ENCODE measurements at places on chromosomes 1 and 21.

DNA sequence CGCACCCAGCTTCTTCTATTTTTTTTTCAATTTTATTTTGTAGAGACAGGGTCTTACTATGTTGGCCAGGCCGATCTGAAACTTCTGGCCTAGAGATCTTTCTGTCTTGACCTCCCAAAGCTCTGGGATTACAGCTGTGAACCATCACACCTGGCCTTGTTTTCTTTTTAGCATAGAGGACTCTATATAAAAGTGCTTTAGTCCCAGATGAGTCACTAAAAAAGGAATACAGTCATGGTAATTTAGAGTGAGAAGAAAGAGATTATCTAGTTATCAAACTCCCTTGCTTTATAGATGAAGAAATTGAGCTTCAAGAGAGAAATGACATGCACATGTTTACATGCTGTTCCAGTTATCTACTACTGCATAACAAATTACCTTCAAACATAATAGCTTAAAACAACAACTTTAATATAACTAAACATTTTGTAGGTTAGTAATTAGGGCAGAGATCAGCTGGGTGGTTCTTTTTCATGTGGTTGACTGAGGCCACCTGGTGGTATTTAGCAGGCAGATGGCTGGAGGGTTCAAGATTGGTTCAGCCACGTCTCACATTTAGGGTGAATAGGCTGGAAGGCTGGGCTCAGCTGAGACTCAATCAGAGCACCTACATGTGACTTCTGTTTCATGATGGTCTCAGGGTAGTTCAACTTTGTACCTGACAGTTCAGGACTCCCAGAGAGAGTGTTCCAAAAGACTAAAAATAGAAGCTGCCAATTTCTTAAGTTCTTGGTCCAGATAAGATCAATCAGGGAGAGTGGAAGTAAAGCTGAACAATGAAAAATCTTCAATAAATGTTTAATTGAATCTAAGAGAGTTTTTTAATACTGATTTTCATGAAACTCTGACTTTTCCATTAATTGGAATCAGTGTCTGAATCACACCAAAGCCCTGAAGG, 16.9 kb upstream of the MTF2 start:
- DNase-seq: no peak

- DNase-seq: no peak
Observed at GRCh38 chr1:51302746-51303145, 27.6 kb downstream of the TTC39A start.

- DNase-seq: no peak
Observed at GRCh38 chr1:9595156-9595967, 6.7 kb downstream of the TMEM201 start.

DNA sequence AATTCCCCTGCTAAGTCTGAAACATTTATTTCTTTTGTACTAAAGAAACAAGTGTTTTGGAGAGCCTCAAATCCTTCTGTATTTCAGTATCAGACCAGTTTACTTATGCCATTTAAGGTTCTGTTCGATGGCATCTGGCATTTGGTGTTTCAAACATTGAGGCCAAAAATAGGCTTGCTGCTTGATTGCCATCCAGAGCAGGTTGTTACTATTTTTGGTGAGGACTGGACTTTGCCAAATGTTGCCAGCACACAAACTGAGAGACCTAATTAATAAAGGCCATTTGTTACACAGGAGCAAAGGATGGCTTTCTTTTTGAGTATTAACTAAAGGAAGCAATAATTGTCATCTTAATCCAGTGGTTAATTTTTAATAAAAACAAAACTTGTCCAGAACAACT, 26.2 kb downstream of the VPS45 start:
- no peak for DNase-seq

DNA sequence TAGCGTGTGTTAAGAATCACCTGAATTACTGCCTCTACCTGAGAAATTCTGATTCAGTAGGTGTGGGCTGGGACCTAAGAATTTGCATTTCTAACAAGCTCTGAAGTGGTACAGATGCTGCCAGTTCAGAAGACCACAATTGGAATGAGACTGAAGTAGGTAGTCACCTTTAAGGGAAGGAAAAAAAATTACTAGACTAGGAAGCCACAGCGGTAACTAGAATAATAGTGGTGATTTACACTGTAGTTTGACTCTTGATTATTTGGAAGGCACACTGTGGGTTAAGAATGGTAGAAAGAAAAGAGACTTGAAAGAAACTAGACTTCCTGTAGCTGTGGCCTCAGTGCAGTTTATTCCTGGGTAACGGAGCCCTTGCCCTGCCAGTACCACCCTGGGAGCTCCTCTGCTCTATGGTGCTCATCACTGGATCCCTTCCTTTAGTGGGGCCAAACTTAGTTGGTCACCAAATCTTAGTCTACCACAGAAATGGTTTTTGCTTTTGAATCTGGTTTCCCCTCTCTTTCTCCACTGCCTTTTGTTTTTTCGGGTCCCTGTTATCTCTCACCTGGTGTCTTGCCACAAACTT, 43.6 kb downstream of the ARID1A start:
- no peak for DNase-seq

DNA sequence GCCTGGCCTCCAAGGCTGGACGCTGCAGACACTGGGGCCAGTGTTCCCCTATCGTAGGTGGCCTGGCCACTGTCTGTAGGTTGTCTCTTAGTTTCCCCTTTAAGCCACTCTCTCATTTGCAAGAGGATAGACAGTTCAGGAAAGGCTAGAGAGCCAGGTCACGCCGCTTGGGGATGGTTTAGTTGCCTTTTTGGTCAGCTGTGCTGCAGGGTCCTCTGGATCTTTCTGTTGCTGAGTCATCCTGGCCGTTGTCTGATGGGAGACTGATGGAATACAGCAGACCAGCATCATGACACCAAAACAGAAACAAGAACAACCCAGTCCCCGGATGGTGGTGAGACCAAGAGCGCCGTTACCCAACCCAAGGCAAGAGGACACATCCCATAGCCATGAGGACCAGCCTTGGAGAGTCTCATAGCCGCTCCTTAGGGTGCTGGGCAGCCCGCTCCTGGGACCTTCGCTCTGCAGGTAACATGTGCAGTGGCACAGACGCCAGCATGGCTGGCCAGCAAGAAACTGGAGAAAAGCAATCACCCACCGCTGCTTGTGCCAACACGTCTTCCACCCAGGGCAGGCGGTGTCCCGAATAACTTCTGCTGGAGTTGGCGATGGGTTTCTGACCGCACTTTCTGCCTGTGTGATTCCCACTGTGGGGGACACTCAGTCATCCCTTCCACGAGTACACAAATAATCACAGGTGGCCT, 79.1 kb upstream of the COL6A1 start:
- no peak for DNase-seq

- no peak for DNase-seq
Observed at GRCh38 chr1:78839704-78840277, 166.7 kb downstream of the ADGRL4 start.

GRCh38 chr1:207241164-207241934, 80.1 kb upstream of the CD55 start:
- DNase-seq: no peak

DNA sequence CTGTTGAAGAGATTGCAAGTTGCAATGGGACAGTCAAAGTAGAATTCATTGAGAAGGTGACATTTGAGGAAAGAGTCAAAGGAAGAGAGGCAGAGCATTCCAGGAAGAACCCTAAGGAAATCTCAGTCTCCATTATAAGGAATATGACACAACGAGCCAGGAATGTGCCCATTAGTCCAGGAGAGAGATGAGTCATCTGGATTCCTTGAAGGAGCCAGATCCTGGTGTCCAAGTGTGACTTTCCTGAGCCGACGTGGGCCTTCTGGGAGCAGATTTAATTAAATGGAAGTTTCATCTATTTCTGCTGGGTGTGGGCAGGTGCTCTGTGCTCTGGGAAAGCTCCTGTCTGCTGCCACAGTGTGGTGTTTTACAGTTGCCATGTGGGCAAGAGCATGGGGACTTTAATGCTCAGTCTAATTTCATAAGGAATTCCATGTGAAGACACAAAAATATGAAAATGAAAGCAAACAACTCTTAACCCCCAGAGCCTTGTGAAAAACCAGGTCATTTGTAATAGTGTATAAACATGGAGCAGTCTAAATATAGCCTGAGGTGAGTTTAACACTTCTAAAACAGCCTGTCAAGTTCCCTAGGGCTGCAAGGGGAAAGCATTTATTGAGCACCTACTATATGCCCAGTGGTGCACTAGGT, 111.4 kb upstream of the ARTN start:
- DNase-seq: peak; percentile 90

GRCh38 chr1:226679853-226680516, 59.1 kb downstream of the ITPKB start:
- no peak for DNase-seq

DNA sequence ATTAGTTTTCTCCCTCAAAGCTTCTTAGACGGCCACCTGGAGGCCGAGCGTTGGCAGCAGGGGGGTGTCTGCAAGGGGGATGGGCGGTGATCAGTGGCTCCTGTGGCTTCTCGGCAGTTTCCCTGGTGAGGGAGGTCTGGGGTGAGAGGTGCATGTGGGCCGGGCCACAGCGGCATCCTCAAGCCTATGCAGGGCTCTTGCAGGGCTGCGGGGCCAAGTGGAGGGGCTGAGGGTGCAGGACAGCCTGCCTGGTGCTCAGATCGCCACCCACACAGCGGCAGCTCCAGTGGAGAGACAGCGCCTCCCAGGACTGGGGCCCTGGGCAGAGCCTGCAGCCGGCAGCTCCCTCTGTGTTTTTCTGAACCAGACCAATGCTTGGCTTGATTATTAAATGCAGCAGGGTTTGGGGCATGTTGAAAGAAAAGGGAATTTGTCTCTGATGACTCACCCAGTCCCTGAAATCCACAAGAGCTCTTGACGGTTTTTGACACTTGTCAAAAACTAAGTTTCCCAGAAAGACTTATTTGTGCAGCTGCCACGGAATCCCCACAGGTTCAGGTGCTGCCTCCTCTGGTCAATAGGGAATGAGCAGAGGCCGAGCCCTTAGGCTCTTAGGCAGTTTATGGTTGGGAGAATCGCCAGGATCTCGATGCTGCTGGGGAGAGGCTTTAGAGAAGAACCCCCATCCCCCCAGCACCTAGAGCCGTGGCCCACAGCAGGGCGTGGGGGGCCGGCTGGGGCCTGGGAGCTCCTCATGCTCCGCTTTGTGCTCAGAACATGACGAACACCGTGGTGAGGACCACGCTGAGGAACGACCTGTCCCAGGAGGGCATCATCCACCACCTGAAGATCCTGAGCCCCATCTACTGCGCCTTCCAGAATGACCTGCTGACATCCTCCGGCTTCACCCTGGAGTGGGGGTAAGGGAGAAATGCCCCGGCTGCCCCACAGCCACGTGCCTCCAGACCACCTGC, 54.7 kb downstream of the UMODL1 start:
- DNase-seq: no peak

- no peak for DNase-seq
Observed at GRCh38 chr1:84370831-84371394, 27.4 kb upstream of the DNASE2B start.

DNA sequence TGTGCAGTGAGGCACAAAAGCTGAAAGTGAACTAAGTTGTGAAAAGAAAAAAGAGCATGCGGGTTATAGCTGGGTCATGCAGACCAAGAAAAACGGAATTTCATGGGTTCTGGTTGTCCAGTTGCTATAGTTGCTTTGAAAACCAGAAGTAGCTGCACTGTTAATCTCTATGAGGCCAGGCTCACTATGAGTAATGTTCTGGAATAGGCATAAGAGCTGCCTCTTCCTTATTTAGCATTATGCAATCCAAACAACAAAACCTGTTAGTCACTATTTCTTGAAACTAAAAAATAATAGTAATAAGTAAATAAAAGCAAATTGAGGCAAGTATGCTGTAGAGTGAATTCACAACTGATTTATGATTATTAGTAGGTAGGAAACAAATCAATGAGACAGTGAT, 1383.7 kb downstream of the MRPL39 start:
- no peak for DNase-seq

DNA sequence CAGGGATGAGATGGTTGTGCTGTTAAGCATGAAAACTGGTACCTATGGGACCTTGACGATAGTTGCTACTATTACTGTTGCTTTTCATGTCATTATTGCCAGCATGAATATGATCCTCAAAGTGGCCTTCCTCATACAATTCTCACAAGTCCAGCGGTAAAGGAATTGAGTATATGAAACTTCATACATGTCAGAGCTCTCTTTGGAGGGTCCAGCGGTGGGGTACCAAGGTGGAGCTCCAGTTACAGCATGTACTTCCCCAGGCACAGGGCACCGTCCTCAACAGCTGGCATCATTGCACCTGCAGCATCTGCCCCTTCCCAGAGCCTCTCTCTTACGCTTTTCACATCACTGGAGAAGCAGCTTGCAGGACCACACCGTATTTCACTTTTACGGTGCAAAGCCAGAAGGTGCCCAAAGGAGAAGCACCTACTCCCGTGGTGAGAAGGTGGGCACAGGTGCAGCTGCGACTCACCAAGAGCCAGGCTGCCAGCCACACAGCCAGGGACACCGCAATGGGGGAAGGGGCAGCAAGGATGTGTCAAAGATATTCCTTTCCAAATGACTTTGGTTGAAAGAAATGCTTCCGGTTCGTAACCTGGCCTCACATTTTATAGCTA, 166.4 kb upstream of the IRF2BP2 start:
- no peak for DNase-seq

GRCh38 chr21:41970751-41971653, 17.2 kb upstream of the C2CD2 start:
- no peak for DNase-seq

- peak; percentile 17 for DNase-seq
Observed at GRCh38 chr21:33078907-33079582, 9.1 kb downstream of the OLIG1 start.

DNA sequence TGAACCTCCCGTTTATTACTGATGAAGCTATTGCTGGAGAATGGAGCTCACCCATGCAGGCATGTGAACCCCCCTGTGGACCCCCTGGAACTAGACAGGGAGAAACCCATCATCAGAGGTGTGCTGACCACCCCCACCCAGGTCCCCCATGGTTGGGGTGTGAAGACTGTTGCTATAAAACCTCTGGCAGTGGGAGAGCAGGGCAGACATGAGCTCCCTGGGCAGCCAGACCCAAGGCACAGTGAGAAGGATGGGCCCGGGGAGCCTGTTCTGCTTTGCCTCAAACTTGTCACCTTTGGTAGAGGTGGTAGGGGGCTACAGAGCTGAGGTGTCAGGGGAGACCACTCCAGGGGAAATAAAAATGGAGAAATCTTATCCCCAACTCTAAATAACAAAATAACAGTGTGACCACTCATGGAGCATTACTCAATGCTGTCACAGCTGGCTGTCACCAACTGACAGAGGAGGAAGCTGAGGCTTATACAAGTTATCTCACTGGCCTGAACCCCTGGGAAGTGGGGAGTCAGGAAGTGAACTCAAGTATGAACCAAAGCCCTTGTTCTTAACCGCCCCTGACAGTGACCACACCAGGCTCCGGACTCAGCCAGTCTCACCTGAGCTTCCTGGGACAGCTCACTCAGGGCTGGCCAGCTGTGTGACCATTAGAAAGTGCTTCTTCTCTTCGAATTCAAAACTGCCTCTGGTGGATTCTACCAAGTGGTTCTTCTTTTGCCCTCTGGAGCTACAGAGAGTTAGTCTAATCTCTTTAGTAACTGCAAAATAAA, 698.8 kb downstream of the MATN1 start:
- DNase-seq: no peak

GRCh38 chr1:218339267-218339831, 5.8 kb upstream of the TGFB2 start:
- no peak for DNase-seq

GRCh38 chr1:114718661-114719423, 2.3 kb upstream of the NRAS start:
- DNase-seq: no peak

Measured in HFF-Myc (cell line).